Esophagus mucosa (tissue), 1 donor: ENCODE measurements at places on chromosomes 3 and 15. TPM values are rescaled to one million over a fixed set of nuclear protein-coding genes. Genes with fewer than 3 reads are reported as not detected.

Gene C3orf85
- not detected for total RNA-seq

Gene RTP1
- not detected for total RNA-seq

Gene AADACL2
- total RNA-seq, result not detected

Gene DCBLD2
- 6.7 TPM for total RNA-seq

Gene LXN
- 8.4 TPM for total RNA-seq

Gene SQOR
- 125 TPM for total RNA-seq

Gene MAGEL2
- 0.08 TPM for total RNA-seq

Gene HGD
- not detected for total RNA-seq

Gene ILDR1
- 6.3 TPM for total RNA-seq

Gene IL17RB
- 0.20 TPM for total RNA-seq

Gene PLD1
- total RNA-seq, result 74.3 TPM

Gene CNTN4
- 0.68 TPM for total RNA-seq
